AG09309 (cell line): ENCODE measurements at places on chromosomes 5 and 9.

- no peak for DNase-seq
Observed at GRCh38 chr5:113058706-113059226, 82.2 kb downstream of the DCP2 start.

DNA sequence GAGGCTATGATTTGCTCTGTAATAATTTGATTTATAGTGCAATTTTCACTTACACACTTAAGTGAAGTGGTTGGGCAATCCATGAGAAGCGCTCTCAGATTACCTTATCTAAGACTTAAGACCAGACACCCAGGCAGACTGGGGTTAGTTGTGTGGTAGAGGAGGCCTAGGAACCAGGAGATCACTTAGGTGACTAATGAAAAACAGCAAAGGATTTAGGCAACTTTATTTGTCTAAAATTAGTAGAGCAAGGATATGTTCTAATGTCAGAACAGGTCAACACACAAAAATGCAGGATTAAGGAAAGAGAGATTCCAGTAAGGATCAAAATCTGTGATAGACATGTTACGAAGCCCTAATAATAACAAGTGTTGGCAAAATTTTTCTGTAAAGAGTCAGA, 913.8 kb downstream of the TLE1 start:
- no peak for DNase-seq

DNA sequence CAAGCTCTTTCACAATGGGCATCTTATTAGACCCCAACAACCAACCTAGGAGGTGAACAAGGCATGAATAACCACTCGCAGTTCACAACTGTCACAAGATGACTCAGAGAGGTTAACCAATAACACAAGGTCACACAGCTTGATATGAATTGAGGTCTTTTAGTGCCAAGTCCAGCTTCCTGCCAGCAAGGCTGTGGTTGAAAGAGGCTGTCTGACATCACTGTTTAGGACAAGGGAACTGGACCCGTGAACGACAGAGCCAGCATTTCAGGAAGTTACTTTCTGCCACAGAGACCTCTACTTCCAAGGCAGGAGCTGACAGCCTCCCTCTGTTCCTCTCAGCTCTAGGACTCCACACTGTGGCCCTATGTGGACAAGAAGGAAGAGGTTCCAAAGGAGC, 53.4 kb upstream of the ALDH1B1 start:
- peak; percentile 33 for DNase-seq

GRCh38 chr9:38284039-38284575, 108.4 kb upstream of the ALDH1B1 start:
- no peak for DNase-seq

- no peak for DNase-seq
Observed at GRCh38 chr5:112996830-112997374, 20.3 kb downstream of the DCP2 start.

GRCh38 chr5:57163553-57164006, 10.3 kb upstream of the GPBP1 start:
- no peak for DNase-seq

DNA sequence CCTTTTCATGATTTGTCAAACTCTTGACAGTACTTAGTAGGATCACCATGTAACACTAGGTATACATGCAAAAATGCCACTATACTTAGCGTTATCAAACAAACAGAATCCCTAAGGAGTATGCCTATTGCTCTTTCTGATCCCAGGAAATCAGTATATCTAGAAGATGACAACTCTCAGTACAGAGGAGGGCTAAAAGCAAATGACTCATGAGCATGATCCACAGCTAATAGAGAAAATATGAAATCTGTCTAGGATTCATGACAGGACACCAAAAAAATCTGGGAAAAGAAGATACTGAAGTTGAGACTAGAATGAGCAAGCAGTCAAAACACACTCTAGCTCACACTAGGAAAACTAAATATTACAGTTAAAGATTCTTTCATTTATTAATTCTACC, 89.2 kb downstream of the RAPGEF6 start:
- no peak for DNase-seq

DNA sequence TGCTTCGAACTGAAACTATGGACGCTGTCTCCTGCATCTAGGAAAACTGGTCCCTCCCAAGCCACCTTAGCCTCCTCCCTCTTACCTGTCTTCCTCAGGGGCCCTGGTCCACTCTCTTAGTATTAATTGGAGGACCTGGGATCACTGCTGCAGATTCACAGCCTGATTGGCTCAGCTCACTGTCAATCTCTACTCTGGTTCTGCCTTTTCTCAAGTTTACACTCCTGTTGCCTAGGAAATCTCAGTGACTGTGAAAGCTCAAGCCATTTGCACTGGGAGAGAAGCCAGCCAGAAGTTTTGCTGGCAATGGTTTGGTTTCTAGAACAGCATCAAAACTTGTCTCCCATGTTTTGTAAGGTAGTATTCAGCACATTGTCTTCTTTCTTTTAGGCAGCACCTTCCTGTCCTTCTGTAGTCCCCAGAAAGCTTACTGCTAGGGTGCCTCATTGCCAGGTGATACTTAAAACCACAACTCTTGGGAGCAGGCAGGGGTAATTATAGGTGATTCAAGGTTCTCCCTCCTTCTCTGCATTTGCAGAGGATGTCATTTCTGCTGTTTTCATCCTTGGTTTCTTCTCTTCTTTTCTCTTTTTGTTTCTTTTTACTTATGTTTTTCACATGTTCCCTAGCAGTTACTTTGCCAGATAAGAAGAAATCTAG, at the start of gene CAPSL:
TSS of gene CAPSL (minus strand) at position 55 of the 660 bp plus-strand sequence. CDS start 17,502 bp downstream, outside the sequence.
- DNase-seq, result peak; percentile 33

GRCh38 chr5:73901455-73901854, 275.5 kb downstream of the ARHGEF28 start:
- no peak for DNase-seq

DNA sequence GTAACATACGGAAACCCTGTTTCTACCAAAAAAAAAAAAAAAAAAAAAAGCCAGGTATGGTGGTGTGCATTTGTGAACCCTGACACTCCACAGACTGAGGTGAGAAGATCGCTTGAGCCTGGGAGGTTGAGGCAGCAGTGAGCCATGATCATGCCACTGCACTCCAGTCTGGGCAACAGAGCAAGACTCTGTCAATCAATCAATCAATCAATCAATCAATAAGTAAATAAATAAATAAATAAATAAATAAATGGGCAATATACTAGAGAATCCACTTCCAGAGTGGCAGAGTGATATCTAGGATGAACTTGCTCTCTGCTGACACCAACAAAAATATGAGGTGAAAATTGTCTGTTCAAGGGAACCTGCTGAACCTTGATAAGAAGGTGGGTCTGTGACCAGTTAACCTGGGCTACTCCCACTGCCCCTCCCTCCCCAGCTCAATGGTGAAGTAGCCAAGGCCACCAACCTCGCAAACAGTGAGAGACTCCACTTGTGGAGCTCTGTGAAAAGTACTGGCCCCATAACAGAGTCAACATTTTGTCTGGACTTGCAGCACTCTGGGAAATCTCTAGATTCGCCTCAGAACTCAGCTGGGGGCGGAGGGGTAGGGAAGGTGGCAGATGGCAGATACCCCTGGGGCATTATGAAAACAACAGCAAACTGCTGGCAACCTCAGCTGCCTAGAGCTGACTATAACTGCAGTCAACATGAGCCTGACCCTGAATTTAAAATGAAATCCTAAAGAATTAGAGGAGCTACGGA, 163.7 kb downstream of the ROR2 start:
- DNase-seq, result no peak

DNA sequence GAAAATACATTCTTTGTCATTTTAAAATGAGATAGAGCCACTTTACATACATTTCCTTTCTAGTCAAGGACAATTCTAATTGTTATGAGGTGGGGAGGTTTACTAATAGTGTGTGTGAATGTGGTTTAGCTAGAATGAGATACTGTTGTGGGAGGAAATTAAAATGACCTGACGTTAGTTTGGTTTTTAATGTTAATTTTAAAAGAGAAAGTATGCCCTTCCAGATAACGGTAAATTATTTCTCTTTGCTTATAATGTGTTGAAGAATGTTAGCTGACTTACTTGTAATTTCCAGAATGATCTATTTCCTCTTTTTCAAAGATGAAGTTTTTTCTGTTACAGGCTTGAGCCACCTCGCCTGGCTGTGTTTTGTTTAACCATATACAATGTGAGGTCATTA, 1.7 kb upstream of the TAF7 start:
- no peak for DNase-seq

DNA sequence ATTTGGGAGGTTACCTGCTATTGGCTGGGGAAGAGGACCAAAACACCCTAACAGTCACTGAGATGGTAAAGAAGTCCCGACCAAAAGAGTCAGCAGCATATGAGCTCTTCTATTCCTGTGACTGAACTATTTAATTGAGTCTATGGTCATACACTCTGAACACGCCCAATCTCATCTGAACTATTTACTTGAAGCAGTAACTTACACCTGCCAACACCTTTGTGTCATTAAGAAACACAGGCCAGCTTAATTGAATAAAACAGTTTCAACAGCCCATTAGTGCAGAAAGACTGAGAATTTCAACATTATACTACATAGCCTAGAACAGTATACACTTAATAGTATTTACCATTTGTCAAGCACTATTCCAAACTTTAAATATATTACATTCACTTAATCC, 47.8 kb downstream of the NR6A1 start:
- DNase-seq, result no peak

DNA sequence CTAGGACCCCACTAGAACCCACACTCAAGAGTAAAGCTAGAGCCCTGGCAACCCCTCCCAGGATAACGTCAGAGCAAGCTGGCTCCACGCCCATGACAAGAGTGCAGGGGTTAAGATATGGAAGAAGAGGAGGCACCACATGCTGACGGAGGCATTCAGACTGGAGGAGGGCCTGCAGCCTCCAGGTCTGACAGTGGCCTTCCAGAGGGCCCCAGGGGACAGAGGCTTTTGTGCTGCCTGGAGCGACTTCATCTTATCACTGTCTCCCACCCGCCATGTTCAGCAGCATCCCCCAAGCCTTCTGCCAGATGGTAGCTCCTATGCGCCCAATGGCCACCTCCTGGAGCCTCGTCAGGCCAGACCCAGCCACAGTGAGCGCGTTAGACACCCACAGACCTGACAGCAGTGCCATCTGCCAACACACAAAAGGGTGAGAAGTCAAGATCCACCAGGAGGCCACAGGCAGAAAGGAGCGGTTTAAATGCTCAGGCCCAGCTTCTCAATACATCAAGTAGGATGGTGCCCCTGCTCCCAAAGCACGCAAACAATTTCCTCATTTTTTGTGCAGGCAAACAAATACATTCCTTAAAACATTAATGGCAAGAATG, 65.8 kb downstream of the C5orf15 start:
- DNase-seq, result no peak

GRCh38 chr5:68225911-68226545, 10.5 kb downstream of the PIK3R1 start:
- DNase-seq, result no peak

DNA sequence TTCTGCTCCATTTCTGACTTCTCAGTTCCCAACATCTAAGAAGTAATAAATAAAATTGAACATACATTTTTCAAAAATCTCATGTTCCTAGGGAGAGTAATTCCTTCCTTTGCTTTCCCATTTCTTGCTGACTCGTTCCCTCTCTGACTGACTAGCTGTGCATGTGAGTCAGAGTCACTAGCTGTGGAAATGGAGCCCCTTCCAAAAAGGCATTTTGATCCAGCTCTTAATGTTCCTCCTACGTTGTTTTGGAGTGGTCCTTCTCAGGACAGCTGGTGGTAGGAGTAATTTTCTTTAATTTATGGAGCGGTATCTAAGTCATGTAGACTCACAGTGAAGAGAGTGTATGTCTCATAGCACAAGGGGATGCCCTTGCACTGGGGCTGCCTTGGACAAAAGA, 460.2 kb downstream of the GADD45G start:
- DNase-seq, result no peak

GRCh38 chr5:172405226-172406107, 48.9 kb downstream of the SH3PXD2B start:
- DNase-seq, result no peak

DNA sequence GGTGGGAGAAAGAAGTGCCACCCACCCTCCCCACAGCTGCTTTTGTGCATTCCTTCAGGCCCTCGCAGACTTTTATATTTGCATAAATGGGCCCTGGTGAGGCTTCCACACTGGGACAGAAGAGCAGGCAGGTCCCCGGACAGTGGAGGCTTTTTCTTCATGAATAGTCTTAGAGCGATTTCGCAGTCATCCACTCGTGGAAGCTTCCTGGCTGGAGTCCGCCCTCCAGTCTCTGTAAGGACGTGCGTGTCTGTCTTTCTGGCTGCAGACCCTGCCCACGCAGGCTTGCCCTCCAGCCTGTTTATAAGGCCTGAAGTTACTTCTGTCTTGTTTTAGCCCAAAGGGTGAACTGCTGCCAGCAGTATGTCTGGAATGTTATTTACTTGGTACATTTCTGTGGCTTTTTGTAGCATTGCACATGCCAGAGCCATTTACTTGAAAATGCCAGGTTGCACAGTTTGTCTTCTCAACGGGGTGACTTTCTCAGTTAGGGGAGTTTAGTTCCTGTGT, 195.7 kb downstream of the AOPEP start:
- peak; percentile 99 for DNase-seq

DNA sequence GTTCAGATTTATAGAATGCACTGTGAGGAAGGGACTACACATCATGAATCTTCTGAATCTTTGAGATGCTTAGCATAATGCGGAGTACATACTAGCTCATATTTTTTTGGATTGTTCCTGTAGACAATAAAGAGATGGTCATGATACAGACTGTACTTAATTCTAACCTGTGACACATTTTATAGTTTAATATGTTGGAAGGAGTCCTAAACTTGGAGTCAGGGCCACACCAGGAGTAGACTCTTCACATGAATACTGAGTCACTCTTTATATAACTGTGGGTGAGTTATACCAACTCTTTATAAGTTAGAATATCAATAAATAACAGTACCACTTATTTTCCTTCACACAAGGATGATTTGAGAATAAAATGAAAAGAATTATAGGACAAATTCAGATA, 16.9 kb downstream of the C9orf85 start:
- DNase-seq, result peak; percentile 32

DNA sequence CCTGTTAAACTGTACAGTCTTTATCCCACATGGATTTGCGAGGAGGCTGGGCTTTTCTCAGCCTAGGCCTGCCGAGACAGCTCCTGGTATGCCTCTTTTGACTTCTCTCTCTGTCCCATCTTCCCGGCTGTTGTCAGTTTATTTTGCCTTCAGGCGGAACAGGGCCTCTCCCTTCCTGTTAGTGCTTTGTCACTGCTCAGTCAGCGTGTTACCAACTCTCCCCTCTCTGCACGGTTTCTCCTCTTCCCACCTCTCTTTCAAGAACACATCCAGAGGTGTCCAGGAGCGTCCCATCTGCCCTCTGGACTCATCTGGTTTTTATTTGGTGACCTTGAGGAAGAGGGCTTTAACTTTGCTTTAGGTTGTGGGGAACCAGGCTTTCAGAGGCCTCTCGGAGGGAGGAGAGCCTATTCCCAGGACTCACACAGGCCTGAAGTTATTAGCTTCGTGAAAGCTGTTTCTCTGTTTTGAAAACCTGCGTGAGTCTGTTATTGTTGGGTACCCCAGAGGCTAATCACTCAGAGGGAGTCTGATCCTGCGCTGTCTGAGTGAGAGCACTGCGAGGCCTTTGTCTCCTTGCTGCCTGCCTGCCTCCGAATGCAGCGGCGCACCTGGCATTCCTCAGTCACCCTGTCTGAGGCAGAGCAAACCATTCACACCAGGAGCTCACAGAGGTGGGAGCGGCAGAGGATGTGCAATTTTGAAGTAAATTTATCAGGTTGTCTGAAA, 234.4 kb upstream of the MPDZ start:
- no peak for DNase-seq
